ENCODE measurements at places on chromosomes 2 and 18. TPM values are rescaled to one million over a fixed set of nuclear protein-coding genes. Genes with fewer than 3 reads are reported as not detected.

The RTP5 gene
- not detected for total RNA-seq

The SCN7A gene
- total RNA-seq, result not detected

The KCNF1 gene
- 36.5 TPM for total RNA-seq

The RESP18 gene
- not detected for total RNA-seq

The MATN3 gene
- total RNA-seq, result 12.5 TPM

The SETBP1 gene
- 0.82 TPM for total RNA-seq

The IL37 gene
- not detected for total RNA-seq

The CREG2 gene
- 10.0 TPM for total RNA-seq

The ATOH8 gene
- total RNA-seq, result 4.5 TPM

The REG3G gene
- total RNA-seq, result not detected
